CD4-positive, alpha-beta T cell treated with Interleukin-12 subunit alpha and Interleukin-12 subunit beta, for 1 hour (primary cell): ENCODE measurements at places on chromosomes 5 and 9.

DNA sequence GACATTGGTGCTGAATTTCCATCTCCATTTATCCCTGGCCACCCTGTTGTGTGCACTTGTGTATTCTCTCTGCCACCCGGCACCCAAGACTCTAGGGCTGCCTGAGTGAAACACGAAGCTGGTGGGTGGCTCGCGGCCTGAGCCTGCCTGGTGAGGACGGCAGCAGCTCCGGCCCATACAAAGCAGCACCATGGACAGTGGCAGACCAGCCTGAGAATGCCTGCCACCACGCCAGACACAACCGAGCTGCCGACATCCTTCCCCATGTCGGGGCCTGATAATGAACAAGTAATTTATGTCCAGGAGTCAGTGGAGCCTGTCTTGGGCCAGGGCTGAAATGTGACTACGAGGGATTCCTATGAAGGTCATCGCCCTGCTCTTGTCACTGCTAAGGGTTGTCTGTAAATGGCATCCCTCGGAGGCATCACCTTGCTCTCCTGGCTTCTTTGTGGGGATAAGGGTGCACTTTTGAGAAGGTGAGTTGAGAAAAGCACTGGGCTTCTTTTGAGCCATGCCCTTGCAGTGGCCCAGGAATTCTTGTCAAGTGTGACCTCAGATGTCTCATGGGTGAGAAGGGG, 175.7 kb downstream of the MELK start:
- peak; percentile 7 for DNase-seq

DNA sequence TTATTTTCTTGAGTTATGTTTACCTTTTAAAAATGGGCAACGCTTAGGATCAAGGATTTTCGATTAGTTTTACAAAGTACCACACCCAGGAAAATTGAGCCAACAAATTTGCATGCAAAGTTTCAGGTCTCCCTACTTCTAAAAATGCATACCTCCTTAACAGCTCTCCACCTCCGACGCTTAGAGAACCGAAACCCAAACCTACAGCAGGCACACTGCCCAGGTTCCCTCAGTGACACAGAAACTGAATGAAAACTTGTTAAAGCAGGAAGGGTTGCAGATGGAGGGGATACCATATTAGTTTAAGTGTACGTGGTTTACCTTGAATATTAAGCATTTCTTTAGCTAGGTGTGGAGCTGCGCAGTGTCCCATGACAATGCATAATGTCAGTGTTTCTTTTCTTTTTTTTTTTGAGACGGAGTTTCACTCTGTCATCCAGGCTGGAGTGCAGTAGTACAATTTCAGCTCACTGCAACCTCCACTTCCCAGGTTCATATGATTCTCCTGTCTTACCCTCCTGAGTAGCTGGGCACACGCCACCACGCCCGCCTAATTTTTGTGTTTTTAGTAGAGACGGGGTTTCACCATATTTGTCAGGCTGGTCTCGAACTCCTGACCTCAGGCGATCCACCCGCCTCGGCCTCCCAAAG, 1.6 kb upstream of the SUB1 start:
- peak; percentile 48 for DNase-seq

- no peak for DNase-seq
Observed at GRCh38 chr5:44332285-44332971, 56.8 kb downstream of the FGF10 start.

GRCh38 chr5:55344392-55344992, 36.7 kb downstream of the MTREX start:
- peak; percentile 66 for DNase-seq

- no peak for DNase-seq
Observed at GRCh38 chr5:131647048-131647769, 12.2 kb upstream of the RAPGEF6 start.

DNA sequence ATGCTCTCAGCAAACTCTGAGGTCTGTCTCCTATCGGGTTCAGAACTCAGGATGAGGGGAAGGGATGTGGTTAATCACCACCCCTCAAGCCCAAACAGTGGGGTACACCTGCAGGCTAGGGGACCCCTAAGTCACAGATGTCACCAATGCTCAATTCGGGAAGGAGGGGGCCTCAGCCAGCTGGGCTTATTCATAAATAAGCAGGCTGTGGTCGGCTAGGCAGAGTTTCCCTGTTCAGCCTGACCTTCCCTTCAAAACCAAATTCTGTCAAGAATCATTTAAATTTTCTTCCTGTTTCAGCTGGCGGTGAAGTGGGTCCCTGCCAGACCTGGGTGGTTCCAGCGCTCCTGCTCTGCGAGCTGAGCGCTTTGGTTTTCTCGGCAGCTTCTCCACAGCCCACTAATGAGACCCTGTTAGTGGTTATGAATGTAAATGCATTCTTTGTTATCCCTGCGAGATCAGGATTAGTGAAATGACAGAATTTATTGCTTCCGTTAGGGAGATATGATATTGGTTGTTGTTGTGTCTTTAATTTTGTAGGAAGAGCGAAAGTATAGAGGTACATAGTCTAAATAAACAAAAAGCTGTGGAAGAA, 68.3 kb downstream of the AK8 start:
- DNase-seq, result no peak

- no peak for DNase-seq
Observed at GRCh38 chr5:179616002-179616594, 7.4 kb downstream of the HNRNPH1 start.

- DNase-seq, result no peak
Observed at GRCh38 chr5:56803025-56803424, 12.3 kb upstream of the MAP3K1 start.

DNA sequence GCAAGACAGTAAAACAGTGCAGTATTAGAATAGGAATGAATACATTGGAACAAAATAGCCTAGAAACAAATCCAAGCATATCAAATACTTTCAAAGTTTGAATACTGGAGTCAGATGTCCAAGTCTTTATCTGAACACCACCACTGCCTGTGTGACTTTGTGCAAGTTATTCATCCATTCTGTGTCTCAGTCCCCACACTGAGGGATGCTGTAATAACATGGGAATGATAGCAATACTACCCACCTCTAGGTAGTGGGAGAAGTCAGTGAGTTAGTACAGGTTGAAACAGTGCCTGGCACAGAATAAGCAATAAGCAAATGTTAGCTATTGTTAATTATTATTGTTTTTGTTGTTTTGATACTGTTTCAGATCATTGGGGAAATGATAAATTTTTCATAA, 130.9 kb downstream of the SUSD1 start:
- no peak for DNase-seq

DNA sequence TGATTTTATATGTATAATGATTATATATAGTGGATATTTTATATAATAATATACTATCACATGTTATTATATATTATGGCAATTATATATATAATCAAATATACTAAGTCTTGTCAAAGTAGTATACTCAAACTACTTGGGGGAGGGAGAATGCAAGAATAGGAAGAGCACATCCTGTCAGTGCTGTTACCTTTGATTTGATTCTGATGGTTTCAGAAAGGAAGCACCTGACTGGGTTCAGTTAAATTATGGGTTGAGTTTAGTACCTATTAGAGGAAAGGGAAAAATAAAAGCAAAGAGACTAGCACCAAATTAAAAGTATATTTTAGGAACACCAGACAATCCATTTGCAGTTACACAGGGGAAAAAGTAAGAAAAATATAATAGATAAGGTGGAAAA, 107.6 kb downstream of the GRIA1 start:
- no peak for DNase-seq

DNA sequence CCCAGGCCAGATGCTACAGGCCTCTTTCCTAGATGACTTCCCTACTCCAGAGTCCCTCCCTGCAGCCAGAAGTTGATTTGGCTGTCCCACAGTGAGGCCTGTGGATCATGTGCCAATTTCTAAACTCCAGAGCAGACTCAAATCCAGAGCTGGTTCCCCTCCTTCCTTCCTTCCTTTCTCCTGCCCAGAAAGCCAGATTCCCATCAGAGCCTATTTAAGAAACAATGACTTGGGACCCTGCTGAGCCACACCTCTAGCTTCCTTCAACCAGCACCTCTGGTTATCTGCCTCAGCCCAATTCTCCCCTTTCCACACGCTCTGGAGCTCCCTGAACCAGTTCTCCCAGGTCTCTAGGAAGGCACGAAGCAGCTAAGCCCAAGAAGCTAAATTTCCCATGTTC, 7.2 kb downstream of the FAM219A start:
- no peak for DNase-seq

- DNase-seq, result no peak
Observed at GRCh38 chr5:83321483-83322055, 150.0 kb upstream of the VCAN start.

- no peak for DNase-seq
Observed at GRCh38 chr9:132260846-132261245, 93.9 kb downstream of the SETX start.

DNA sequence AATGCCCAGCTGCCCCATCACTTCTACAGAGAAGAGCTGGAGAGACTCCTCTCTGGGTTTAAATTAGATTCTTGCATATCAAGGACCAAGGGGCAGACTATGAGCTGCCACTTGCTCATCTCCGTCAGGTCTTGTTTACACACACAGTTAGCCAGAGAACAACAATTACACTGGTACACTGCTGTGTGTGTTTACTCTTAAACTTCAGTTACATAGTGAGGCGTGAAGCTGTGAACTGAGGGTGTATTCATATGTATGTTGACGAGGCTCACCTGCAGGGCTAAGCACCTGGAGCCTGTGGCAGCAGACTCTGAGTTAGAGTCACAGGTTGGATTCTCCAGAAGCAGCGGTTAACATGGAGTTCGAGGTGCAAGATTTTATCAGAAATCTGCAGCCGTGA, 155.4 kb upstream of the ANKH start:
- no peak for DNase-seq

- DNase-seq, result no peak
Observed at GRCh38 chr5:112971276-112971675, 5.3 kb upstream of the DCP2 start.

DNA sequence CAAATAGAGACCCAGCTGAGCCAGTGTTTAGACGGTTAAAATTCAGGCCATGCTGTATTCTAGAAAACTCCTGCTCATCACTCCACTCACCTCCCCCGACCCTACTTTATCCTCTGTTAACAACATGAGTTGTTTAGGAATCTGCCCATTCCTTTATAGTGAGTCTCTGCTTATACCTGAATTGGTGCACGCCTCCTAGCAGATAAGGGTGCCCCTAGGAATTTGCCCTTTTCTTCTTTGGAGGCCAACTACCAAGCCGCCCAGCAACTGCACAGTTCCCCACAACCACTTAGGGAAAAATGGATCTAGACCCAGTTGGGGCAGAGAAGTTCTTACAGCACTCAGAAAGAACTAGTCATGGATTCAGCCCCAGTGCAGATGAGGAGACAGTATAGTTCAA, 102.3 kb downstream of the MAMDC2 start:
- DNase-seq, result no peak

DNA sequence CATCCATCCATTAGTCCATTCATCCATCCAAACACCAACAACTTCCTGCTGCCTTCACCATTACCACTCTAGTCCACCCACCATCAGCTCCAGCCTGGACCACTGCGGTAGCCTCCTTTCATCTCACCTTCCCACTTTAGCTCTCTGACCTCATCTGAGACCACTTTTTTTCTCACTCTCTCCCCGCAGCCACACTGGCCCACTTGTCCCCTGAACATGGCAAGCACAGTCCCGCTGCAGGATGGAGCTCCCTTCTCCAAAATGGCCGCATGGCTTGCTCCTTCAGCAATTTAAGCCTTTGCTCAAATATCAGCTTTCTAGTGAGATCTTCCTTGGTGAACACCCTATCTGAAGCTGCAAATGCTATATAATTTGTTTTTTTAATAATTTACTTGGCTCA, 11.1 kb downstream of the CSF1R start:
- no peak for DNase-seq

DNA sequence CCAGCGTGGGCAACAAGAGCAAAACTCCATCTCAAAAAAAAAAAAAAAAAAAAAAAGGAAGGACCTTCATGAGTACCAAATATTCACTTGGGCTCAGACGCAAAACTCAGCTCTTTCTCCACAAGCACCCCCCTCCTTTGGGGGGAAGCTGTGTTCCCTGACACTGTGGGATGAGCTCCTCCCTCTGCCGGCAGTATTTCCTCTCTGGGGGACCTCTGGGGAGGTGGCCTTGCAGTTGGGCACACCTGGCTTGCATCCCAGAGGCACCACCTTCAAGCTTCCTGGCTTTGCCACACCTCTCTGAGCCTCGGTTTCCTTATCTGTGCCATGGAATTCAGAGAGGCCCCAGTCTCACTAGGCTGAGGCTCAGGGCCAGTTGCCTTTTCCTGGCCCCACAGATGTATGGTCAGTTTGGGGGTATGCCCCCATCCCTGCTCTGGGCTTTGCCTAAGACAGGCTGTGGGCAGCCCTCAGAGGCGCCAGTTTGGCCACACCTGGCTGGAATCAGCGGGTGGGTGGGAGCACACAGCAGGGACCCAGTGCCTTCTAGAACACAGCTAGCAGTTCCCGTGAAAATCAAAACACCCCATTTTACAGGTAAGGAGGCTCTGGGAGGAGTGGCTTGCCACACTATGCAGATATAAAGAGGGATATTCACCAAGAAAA, 157.5 kb upstream of the IER5L start:
- DNase-seq, result no peak

- no peak for DNase-seq
Observed at GRCh38 chr9:99234618-99235017, 12.5 kb downstream of the SEC61B start.

DNA sequence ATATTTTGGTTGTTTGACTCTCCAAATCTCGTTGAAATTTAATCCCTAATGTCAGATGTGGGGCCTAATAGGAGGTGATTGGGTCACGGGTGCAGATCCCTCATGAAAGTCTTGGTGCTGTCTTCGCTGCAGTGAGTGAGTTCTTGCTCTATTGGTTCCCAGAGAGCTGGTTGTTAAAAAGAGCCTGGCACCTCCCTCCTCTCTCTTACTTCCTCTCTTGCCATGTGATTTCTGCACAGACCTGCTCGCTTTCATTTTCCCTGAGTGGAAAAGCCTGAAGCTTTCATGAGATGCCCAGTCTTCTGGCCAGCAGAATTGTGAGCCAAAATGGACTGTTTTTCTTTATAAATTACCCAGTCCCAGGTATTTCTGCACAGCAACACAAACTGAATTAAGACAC, 221.6 kb downstream of the MAT2B start:
- no peak for DNase-seq

GRCh38 chr5:135320718-135321484, 78.1 kb downstream of the MACROH2A1 start:
- no peak for DNase-seq

GRCh38 chr5:133455676-133456075, 156.7 kb downstream of the FSTL4 start:
- no peak for DNase-seq

GRCh38 chr9:7153566-7153965, 395.8 kb downstream of the KDM4C start:
- no peak for DNase-seq

- no peak for DNase-seq
Observed at GRCh38 chr9:91100878-91101450, 260.8 kb downstream of the AUH start.

DNA sequence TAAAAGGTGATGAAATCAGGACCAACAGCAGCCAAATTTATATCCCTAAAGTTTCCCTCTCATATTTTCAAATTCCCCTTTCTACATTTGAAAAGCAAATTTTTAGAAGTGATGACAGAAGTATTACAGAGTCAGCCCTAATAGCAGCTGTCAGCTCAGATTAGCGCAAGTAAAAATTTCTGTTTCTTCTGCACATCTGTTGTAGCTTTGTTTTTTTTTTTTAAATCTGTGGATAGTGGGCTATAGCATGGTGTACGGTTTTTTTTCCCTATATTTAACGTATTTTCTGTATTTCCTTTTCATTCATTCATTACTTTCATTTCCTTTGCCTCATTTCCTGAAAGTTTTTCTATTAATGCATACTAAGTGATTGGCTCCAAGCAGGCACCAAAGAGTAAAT, 99.1 kb downstream of the MACIR start:
- no peak for DNase-seq
